ENCODE measurements at places on chromosomes 4 and X.

DNA sequence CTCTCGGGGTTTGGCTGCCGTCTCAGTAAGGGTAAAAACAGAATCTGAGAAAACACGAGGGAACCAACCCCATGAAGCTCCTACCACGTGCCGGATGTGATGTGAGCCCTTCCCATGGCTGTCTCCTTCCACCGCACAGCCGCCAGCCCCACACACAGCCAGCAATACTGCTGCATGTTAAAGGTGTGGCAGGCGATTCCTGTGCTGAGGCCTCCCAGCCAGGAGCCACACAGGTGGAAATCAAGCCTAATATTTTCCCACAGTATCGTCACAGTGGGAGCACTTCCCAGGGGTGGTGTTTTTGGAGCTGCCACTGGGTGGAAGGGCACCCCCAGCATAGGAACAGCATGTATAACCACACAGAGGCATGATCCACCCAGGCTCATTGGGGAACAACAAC lies 77.5 kb downstream of the SLC2A9 start:
- DNase-seq, result no peak

GRCh38 chr4:163568843-163569242 lies 74.4 kb downstream of the TMA16 start:
- DNase-seq, result no peak

DNA sequence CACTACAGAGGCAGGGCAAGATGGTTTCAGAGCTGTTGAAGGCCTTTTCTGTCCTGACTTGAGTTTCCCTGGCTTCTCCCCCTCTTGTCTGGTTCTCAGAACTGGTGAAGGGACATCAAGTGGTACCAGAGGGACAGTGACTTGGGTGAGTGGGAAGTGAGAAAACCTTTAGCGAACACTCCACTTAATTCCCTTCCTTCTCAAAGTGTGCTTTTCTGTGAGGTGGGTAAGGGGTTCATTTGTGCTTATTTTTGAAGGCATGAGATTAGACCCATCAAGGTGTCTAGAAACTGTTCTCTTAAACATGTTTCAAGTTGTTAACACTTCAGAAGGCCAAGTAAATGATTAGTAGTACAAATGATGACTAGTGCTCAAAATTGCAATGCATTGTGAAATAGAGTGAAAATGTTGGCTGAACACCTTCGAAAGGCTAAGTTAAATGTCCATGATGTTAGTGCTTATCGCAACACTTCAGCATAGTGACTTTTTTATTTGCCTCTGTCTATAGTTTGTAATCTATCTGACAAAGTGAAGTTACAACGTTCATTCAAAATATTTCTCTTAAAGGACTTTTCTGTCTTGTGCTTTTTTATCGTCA lies 2.8 kb downstream of the AREG start:
- no peak for DNase-seq

DNA sequence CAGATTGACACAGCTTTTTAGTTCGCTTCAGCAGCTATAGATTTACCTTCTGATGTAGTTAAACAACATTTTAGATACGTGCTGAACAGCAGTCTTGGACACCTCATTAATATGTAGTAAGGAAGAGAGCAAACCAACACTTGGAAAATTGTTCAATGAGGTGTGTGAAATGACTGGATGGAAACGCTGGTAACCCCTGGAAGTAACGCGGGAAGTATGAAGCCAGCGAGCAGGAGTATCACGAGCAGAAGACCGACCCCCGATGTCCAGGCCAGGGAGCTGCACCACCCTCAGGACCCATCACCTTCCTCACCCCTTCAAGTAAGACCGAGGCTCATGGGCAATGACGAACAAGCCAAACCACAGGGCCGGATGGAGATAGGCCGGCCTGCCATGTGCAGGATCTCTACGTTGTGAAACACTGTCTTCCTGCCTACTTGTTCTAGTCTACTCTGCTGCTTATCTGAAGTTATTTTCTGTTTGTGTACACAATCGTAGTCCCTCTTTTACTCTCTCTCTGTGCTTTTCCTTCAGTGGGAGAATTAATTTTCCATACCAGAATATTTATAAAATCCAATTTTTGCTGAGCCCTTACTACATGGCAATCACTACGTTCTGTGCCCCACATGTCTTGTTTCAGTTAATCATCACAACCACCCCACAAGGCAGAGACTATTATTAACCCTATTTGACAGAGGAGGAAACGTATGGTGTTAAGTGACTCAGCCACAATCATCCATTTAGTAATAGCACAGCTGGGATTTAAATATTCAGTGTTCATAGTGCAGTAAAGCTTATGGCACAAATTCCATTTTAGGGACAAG lies 221.7 kb downstream of the APBB2 start:
- DNase-seq, result peak; percentile 71

DNA sequence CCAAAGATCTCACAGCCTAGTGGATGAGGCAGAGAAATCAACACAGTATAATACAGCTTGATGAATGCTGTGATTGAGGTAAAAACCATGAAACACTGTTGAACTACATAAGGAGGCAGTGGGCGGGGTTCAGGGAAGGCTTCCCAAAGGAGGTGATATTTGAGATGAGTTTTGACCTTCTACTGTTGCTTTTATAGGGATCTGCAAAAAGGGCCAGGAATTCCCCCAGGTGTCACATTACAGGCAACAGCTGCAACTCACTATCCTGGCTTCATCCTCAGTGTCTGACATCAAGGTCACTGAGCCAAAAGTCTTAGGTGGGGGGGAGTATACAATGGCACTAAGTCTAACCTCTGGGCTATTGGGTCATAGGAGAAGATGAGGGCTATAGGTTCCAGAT lies 185.7 kb upstream of the NRK start:
- DNase-seq, result no peak

GRCh38 chr4:26171941-26172340 lies 148.9 kb upstream of the RBPJ start:
- no peak for DNase-seq

DNA sequence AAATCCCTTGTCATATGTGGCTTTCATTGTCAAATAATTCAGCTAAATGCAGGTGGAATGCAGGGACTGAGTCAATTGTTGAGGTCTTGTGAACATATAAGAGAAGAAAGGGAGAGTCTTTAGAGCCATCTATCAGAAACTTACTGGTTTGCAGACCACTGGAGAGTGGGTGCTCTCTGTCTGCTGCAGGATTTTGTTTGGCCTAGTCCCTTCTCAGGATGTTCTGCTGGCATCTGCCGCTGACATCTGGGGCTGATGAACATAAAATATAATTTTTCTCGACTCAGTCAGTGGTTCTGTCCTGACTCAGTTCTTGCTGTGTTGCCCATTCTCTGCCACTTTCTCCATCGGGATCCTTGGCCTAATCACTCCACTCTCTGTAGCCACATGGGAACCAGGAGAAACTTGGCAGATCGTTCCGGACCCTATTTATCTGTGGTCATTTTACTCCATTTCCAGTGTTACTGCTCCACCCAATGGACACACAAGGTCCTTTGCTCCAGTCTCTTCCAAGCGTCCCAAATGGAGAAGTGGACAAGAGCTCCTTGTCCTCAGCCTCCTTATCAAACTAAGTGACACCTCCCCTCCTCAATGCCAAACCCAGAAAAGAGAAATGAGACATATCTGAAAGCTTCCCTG lies 436.2 kb downstream of the FAT4 start:
- no peak for DNase-seq

GRCh38 chr4:81471298-81471587 lies 464 bp downstream of the RASGEF1B start:
- no peak for DNase-seq

GRCh38 chr4:138344054-138344453 lies 101.9 kb upstream of the SLC7A11 start:
- DNase-seq, result no peak

- no peak for DNase-seq
Observed at GRCh38 chrX:70313503-70313902, 23.6 kb downstream of the KIF4A start.

DNA sequence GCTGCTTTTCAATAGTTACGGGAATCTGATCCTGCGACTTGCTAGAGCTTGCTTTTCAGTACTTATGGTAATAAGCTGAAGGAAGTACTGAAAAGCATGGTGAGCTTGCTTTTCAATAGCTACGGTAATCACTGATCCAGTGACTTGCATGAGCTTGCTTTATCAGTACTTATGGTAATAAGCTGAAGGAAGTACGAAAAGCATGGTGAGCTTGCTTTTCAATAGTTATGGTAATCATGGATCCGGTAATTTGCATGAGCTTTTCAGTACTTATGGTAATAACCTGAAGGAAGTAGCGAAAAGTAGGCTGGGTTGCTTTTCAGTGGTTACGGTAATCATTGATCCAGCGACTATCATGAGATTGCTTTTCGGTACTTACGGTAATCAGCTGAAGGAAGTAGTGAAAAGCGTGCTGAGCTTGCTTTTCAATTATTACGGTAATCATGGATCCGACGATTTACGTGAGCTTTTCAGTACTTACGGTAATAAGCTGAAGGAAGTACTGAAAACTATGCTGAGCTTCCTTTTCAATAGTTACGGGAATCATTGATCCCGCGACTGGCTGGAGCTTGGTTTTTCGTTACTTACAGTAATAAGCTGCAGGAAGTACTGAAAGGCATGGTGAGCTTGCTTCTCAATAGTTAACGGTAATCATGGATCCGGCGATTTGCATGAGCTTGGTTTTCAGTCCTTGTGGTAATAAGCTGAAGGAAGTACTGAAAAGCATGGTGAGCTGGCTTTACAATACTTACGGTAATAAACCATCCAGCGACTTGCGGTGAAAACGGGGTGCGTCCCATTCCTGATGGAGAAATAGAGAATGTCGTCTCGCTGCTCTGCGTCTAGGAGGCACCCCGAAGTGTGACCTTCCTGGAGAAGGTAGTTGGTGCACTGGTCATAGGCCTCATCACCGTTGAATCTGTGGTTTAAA lies 6.5 kb downstream of the CRLF2 start:
- no peak for DNase-seq

GRCh38 chrX:9471571-9471985 lies 6.7 kb downstream of the TBL1X start:
- no peak for DNase-seq

DNA sequence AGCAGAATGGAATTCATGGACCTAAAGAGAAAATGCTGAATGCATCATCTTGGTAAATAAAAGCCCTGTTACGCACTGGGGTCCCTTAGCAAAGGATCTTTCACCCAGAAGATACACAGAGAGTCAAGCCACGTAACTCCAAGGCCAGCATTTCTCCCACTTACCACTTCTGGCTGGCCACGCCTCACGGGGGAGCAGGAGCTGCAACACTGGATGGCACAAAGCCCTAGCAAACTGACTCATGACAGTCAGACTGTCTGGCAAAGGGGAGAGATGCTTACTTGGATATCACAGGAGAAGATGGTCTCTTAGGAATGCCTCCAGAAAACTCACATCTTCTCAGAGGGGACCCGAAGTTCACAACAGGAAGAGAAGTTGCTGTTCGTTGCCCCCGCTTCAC lies 51.4 kb upstream of the BCLAF3 start:
- no peak for DNase-seq

DNA sequence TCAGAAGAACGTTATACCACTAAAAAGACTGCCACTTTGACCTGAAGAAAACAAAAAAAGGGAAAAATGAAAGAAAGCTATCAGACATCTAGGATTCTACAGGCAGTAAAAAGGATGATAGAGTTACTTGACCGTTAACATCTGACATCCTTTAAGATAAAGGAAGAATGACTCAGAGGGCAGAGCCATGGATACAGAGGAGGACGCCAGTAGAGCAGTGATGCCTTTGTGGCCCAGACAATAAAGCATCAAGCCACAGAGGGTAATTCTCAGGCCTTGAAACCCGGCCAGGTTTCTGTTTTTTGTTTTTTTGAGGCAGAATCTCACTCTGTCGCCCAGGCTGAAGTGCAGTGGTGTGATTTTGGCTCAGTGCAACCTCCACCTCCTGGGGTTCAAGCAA lies 9.5 kb upstream of the BEX1 start:
- DNase-seq, result no peak

DNA sequence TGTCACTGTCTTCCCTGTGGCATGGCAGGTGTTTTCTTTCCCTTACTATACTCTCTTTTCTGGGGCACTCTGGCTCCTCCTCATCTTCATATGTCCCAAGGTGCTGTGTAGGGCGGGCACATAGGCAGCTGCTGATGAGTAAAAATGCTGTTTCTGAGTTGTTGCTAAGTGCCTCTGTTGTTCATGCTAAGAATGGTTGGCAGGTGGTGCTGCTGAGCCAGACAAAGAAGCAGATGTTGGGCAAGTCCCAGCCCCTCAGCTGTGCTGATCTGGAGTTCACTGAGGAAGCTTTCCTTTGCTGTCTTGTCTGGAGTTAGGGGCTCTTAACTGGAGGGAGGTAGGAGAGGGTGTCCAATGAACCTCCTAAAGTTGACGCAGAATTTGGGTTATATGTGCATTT lies 40.6 kb downstream of the HADH start:
- peak; percentile 19 for DNase-seq

All from GM12864 (cell line).